NCI-H146 (cell line): ENCODE measurements at places on chromosomes 5 and 9.

DNA sequence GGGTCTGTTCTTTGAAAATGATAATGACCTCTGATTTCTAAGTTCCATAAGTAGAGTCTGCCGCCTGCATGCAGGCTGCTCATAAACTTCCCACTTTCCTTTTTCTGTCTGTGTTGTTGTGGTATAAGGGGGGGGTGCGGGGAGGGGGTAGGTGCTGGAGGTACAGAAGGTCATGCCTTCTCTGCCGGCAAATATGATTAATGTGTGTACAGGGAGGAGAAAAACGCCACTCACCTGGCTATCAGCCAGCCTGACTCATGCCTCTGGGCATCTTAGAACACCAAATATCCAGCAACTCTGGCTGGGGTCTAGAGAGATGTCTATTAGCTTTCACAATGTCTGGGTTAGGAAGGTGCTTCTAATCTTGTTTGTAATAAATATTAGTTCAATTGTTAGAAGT is 128.3 kb downstream of the EFNA5 start:
- DNase-seq: peak; percentile 73

DNA sequence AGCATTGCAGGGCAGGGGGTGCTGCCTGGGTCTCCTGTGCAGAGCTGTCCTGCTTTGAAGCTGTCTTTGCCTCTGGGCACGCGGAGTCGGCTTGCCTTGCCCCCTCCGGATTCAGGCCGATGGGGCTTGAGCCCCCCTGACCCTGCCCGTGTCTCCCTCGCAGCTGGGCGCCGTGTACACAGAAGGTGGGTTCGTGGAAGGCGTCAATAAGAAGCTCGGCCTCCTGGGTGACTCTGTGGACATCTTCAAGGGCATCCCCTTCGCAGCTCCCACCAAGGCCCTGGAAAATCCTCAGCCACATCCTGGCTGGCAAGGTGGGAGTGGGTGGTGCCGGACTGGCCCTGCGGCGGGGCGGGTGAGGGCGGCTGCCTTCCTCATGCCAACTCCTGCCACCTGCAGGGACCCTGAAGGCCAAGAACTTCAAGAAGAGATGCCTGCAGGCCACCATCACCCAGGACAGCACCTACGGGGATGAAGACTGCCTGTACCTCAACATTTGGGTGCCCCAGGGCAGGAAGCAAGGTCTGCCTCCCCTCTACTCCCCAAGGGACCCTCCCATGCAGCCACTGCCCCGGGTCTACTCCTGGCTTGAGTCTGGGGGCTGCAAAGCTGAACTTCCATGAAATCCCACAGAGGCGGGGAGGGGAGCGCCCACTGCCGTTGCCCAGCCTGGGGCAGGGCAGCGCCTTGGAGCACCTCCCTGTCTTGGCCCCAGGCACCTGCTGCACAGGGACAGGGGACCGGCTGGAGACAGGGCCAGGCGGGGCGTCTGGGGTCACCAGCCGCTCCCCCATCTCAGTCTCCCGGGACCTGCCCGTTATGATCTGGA is 2.7 kb downstream of the CEL start:
- DNase-seq: no peak

GRCh38 chr5:149765932-149766331 is 35.8 kb downstream of the PPARGC1B start:
- no peak for DNase-seq

DNA sequence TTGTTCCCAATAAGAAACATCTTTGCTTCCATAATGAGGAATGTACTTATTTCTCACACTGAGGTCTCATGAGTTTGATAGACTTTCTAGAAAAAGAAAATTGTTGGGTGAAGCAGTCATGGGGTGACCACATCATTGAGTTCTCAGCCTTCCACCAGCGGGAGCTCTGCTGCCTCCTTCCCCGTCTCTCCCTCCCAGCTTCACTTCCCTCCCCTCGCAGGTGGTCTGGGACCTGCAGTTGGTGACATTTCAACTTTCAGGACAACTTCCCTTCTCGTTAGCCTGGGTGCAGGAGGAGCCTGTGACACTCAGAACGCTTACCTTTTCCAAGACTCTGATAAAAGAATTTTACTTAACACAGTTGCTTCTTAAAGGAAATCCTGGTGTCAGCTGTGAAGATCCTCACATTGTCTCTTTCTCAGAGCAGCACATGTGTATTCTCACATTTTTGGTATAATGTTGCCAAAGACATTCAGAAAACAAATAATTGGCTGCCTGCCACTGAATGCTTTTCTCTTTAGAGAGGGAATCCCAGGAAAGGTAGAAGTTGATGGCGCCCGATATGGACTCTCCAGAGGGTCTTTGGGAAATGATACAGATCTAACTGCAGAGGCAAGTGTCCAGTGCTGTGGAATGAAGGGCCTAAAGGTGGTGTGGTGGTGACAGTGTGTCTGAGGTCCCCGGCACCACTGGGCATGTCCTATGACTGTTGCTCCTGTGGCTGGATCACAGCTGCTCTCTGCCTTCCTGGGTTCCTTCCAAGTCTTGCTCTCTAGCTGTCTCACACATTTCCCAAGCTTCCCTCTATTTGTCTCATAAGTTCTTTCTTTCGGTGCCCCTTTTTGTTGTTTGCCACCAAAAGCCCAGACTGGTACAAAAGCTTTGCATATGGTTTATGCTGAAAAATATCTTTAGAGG is 238.1 kb downstream of the GAS1 start:
- no peak for DNase-seq

DNA sequence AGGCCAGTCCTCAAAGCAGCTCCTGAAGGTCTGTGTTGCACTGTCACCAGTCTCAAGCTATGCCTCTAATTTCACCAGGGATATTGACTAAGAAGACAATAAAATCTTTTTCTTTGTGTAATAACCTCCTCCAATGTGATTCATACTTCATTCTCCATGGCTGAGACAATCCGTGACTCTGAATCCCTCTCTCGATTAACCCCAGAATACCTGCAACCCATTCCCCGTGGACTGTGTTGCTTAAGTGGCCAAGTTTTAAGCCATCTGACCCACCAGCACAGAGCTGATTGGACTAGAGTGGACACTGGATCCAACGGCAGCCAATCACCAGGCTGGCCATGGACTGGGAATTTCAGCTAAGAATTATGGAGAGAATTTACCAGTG is 5.4 kb upstream of the CCIN start:
- DNase-seq: no peak

DNA sequence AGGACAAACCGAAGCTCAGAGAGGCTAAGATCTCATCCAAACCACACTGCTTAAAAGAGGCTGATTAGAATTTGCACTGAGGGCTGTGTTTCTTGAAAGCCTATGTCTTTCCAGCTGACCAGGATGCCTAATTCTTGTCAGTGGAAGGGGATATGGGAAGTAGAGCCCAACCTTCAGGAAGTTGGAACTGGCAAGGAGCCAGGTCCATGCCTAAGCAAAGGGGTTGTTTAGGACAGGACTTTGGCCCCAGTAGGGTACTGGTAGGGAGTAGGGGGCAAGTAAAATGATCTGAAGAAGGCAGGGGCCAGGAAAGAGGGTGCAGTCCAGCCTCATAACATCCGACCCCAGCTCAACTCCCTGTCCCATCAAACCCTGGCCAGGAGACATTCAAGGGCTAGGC is 130.9 kb downstream of the GAS1 start:
- DNase-seq: no peak

DNA sequence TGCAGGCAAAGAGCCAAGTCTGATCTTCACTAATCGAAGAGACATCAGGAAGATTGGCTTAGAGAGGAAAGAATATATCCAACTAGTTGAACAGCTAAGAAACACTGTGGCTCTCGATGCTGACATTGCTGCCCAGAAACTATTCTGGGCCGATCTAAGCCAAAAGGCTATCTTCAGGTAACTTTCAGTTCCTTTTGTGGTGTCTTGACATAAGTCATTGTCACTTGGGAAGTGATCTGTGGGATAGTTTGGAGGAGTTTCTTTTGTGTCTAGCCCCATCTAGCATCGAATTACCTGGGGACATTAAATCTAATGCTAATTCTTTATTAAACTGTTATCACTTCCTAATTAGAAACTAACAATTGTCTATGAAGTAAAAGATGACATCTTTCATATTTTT is 24.0 kb downstream of the VLDLR start:
- DNase-seq: no peak

GRCh38 chr5:133732536-133732935 is 120.2 kb upstream of the FSTL4 start:
- no peak for DNase-seq

DNA sequence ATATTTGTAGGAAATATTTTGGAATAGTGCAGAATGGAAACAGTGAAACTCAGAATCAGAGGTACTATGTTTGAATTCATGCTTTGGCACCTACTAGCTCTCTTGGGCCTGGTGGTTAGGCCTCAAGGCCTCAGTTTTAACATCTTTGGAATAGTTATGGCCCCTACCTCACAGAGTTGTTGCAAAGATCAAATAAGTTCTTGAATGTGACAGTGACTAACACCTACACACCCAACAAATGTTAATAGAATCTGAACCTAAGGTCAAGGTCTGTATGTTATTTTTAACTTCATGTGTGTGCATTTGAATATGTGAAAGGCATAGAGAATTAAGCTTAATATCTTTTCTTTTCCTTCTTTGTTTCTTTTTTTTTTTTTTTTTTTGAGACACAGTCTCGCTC is 87.3 kb downstream of the SLC44A1 start:
- no peak for DNase-seq

DNA sequence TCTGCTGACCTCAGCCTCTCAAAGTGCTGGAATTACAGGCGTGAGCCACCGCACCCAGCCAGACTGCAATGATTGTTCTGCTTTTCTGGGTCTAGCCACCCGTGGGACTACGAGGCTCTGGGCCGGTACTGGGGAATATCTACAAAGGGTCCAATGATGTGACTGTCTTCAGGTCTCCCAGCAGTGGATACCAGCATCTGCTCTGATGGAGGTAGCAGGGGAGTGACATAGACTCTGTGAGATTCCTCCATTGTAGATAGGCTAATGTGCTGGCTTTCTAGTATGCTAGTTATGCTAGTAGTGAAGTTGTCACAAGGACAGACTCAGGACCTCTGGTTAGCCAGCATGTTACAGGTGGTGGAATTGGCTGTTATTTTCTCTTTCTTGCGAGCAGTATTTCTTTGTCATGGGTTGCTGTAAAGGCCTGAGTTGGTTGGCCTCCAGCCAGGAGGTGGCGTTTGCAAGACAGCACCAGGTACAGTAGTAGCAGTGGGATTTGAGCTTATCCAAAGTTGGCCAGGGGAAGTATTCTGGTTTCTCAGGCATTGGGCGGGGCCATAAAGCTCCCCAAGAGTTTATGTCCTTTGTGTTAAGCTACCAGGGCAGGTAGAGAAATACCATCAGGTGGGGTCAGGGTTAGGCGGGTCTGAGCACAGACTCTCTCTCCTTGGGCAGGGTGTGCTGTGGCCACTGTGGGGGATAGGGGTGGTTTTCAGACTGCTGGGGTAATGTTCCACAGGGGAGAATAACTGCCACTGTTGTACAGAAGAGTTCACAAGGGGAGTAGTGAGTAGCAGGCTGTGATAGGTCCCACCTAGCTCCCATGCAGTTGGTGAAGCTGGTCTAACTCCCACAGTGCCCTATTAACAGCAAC is 105.2 kb downstream of the SGCD start:
- no peak for DNase-seq

DNA sequence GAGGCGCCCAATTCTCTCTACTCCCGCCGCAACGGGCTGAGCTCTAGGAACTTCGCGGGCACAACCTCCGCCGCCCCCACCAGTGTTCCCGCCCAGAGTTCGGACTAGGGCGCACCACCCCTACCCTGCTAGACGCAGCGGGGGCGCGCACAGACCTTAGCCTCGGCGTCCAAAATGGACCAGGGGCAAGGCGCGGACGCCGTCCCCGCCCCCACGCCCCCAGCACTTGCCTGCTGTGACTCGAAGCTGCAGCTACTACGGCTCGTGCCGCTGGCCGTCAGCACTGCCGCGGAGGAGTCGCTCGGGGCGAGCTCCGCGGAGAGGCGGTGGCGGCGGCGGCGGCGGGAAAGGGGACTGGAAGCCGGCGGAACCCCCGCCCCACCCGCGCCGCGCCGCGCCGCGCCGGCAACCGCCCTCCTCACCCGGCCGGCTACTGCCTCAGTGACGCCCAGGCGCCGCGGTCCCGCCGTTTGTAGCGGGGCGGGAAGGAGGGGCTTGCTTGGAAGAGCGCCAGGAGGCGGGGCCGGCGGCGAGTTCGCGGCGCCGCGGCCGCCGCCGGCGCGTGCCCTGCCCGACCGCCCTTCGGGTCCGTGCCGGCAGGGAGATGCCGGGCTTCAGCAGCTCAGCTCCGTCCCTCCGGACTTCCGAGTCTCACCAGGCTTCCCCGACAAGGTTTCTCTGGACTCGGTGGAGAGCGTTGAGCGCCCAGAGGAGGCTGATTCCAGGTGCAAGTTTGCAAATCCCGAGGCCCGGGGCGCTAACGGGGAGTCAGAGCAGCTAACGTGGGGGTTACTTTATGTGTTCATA is 4.5 kb downstream of the ELAVL2 start:
- DNase-seq: peak; percentile 43

- no peak for DNase-seq
These were observed 62.9 kb downstream of the DENND1A start for GRCh38 chr9:123867034-123867433.

- no peak for DNase-seq
These were observed 42.7 kb downstream of the HSDL2 start for GRCh38 chr9:112422417-112423148.

DNA sequence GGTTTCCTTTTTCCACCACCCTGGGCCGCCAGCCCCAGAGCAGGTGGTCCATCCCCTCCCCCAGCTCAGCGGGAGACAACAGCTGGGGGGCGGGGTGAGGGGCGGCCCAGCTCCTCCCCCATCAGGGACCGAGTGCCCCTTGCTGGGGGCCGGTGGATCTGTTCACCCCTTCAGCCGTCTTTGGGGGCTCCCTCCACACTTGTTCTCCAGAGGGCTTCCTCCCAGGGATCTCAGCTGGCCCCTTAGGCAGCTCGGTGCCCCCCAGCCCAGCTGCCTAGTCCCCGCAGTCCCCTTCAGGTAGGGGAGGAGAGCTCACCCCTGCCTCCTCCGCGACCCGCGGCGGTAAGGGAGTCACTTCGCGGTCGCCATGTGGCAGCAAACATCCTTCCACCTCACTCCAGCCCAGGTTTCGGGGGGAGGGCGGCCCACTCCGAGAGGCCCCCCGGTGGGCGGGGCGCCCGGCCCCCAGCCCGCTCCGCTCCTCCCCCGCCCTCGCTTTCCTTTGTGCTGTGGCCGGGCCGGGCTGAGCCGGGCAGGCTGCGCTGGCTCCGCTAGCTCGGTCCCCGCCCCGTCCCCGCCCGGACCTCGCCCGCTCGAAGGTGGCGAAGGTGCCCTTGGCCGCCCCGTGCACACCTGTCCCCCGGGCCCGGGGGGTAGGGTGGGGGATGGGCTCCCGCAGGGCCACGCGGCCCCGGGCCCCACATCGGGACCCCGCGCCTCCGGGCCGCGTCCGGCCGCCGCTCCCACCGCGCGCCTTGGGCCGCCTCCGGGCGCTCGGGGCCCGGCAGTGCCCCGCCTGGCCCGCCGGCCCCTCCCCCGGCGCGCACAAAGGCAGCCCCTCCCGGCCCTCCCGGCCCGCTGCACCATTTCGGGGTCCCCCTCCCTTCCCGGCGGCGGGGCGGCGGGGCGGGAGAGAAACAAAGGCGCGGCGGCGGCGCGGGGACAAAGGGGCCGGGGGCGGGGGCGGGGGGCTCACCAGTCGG is 683 bp downstream of the DBN1 start:
- DNase-seq: peak; percentile 59
